ENCODE measurements at places on chromosomes 5 and 9.

DNA sequence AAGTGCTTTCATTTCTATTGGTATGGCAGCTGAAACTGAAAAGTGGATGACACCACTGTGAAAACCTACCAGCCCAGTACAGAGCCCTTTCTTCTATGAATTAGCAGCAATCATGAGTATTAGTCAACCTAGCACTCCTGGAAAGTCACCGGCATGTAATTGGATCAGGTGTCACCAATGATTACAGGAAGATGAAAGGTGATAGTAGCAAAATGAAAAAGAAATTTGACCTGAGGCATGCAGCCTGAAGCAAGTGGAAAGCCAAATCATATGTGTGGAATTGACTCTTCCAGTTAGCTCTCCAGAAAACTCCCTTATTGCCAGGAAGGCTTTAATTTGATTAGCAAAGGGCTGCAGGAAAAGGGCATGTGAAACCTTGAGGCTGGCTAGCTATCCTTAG is 81.2 kb upstream of the NAA35 start:
- no peak for DNase-seq

- DNase-seq = no peak
These were observed 18.0 kb upstream of the CAPSL start for GRCh38 chr5:35956429-35956828.

GRCh38 chr9:84129529-84129928 is 148.9 kb downstream of the RMI1 start:
- no peak for DNase-seq

GRCh38 chr5:43119771-43120170 is 943 bp upstream of the ZNF131 start:
- DNase-seq = no peak

GRCh38 chr5:166377756-166378155 is 1913.7 kb upstream of the WWC1 start:
- no peak for DNase-seq

Data from esophagus squamous epithelium (tissue), 5 donors.